ENCODE measurements at places on chromosomes 2 and 18.

GRCh38 chr2:8391584-8391983 is 290.3 kb upstream of the ID2 start:
- DNase-seq = no peak

- DNase-seq = no peak
These were observed 152.6 kb upstream of the RND3 start for GRCh38 chr2:150640039-150640438.

DNA sequence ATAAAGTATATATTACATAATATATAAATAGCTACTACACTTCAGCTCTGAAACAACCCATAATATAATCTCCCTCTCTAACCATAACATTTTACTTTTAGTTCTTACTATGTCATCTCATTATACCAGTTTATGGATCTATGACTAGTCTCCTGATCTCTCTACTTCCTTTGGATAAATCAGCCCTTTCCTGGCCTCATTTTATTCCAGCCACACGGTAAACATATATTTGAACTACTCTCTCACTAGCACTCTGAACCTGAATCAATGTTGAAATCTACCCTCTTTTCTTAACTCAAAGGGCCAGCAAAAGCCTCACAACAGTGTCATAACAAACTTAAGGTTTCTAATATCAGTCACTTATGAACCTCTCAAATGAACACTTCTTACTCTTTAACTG is 62.6 kb downstream of the BAZ2B start:
- DNase-seq = no peak

GRCh38 chr18:6797171-6797570 is 67.7 kb downstream of the ARHGAP28 start:
- no peak for DNase-seq

- DNase-seq = no peak
These were observed 1238.4 kb downstream of the LRP1B start for GRCh38 chr2:140892436-140892835.

DNA sequence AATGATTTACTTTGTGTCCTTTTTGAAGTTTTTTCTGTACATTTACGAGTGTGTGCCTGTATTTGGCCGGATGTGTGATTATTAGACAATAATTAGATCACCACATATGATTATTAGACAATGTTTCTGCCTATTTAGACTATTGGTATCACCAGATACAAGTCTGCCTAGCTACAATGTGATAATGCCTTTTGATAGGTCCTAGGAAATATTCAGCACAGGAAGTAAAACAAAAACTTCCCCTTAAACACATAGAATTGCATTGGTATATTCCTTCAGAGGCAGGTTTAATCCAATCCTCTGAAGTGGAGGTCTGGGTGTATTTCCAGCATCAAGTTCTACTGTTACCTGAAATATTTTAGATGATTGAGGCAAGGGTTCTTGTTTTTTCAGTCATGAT is 275.1 kb downstream of the TGIF1 start:
- DNase-seq = no peak

DNA sequence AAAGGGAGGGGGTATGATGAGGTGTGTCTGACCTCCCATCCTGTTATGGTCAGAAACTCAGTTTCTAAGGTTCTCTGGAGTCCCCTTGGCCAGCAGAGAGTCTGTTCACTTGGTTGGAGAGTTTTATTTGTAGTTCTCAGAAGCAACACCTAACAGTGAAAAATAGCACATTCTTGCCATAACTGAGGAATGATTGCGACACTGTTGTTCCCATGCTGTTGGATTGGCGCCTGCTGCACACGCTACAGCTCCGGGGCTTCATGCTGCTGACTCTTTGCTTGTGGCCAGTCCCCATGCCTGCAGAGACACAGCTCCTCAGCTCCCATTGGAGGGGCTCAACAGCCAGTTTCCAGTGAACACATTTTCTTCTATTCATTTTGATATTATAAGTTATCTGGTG is 42.1 kb downstream of the TPGS2 start:
- DNase-seq = no peak

- no peak for DNase-seq
These were observed 86.6 kb downstream of the LRP1B start for GRCh38 chr2:142044197-142044596.

GRCh38 chr2:113137827-113138226 is 10.4 kb downstream of the IL1RN start:
- DNase-seq = no peak

DNA sequence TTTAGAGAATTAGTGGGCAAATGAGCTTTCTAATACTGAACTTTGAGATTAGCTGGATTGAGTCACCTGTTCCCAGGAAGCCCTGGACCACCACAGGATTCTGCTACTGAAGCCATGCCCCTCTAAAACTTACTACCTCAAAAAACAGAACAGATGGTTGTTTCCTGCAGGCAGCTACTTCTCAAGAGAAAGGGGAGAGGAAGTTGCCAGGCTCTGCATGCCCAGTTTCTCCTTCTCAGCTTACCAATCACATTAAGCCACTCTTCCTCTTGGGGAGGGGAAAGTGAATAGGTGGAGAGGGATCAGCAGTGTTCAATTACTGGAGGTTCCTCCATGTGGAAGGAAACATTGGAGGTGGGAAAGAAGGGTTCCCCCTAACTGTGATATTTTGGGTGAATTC is 24.9 kb upstream of the C1GALT1C1L start:
- DNase-seq = no peak

GRCh38 chr2:227996366-227996765 is 124.9 kb downstream of the DAW1 start:
- no peak for DNase-seq

GRCh38 chr2:238157506-238158017 is 1.2 kb upstream of the ERFE start:
- no peak for DNase-seq

DNA sequence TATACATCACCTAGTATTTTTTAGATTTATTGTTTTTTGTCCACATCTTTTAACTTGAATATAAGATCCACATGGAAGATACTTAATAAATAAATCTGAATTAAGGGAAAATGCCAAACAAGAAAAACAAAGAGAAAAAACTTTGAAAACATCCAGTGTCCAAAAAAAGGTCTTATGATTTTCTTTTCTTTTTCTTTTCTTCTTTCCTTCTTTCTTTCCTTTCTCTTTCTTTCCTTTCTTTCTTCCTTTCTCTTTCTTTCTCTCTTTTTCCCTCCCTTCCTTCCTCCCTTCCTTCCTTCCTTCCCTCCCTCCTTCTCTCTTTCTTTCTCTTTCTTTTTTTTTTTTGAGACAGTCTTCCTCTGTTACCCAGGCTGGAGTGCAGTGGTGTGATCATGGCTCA is 29.6 kb upstream of the WIPF1 start:
- DNase-seq = no peak

Data from HAP-1 (cell line).